ENCODE measurements at places on chromosomes 3 and 15. TPM values are rescaled to one million over a fixed set of nuclear protein-coding genes. Genes with fewer than 3 reads are reported as not detected.

Gene TIMP4
- 11.3 TPM for total RNA-seq

Gene TJP1
- 58.0 TPM for total RNA-seq

Gene GOLGA8T
- total RNA-seq = not detected

Gene SYNPR
- not detected for total RNA-seq

Gene SPINK8
- total RNA-seq = not detected

Gene PPCDC
- 21.7 TPM for total RNA-seq

Gene MB21D2
- 10.3 TPM for total RNA-seq

Gene LMAN1L
- total RNA-seq = not detected

Gene POTEB2
- total RNA-seq = not detected

Gene MESP2
- total RNA-seq = 1.3 TPM

Gene TRPC1
- 8.2 TPM for total RNA-seq

Gene GPR27
- total RNA-seq = not detected
